BE2C (cell line): ENCODE measurements at places on chromosomes 3 and 15.

DNA sequence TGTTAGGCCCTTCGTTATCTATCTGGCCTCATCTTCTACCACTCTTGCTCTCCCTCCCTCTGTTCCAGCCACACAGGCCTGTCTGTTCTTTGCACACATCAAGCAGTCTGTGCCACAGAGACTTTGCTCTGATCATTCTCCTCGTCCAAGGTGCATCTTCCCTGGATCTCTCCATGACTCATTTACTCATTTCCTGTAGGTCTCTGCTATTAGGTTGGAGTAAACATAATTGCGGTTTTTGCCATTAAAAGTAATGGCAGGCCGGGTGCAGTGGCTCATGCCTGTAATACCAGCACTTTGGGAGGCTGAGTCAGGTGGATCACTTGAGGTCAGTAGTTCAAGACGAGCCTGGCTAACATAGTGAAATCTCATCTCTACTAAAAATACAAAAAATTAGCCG lies 9.5 kb upstream of the C3orf49 start:
- peak; percentile 19 for DNase-seq

DNA sequence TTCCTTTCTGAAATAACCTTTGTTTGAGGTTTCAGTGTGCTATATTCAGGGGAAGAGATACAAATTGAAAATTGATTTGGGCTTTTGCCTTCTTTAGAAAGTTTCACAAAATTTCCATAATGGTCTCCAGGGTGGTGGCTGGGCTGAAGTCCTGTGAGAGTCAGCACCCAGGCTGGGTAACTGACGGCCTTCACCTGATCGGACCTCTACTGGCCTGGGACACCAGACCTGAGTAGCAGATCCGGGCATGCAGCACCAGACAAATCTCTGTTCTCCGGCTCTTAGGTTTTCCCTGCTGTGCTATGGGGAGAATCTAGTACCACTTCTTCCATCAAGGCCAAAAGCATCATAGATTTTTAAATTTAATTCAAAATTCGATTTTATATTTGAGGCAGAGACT lies 133.0 kb upstream of the LMCD1 start:
- no peak for DNase-seq

GRCh38 chr15:64753480-64754185 lies 21.8 kb downstream of the RBPMS2 start:
- DNase-seq = no peak

- no peak for DNase-seq
Measured at GRCh38 chr3:167109746-167110145, 270.4 kb downstream of the ZBBX start.

GRCh38 chr3:51686512-51687215 lies 15.6 kb downstream of the TEX264 start:
- DNase-seq = no peak

- DNase-seq = no peak
Measured at GRCh38 chr15:41521614-41522013, 8.0 kb upstream of the LTK start.

- no peak for DNase-seq
Measured at GRCh38 chr3:176584413-176585176, 612.7 kb downstream of the TBL1XR1 start.

DNA sequence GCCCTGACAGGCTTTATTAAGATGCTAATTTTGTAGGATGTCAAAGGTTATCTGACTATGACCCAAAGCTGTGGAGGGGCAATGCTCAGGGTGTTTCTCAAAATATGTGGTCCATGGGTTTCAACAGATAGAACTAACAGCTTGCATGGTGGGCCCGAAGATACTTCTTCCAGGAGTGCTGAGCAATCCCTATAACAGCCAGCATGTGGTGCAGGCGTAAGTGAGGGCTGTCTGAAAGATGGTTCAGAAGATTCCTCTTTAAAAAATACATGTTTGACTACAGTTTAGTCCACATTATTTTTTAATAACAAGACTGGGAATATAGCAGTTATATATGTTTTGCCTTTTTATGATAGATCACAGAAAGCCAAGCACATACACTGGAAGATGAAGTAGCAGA lies 7.6 kb downstream of the SCG3 start:
- DNase-seq = no peak

- no peak for DNase-seq
Measured at GRCh38 chr15:34709866-34710265, 44.9 kb downstream of the GJD2 start.

GRCh38 chr3:54633444-54634121 lies 294.3 kb downstream of the LRTM1 start:
- DNase-seq = no peak

GRCh38 chr15:90957031-90957790 lies 2.5 kb downstream of the RCCD1 start:
- peak; percentile 53 for DNase-seq

GRCh38 chr3:84738086-84738485 lies 220.7 kb upstream of the CADM2 start:
- no peak for DNase-seq

DNA sequence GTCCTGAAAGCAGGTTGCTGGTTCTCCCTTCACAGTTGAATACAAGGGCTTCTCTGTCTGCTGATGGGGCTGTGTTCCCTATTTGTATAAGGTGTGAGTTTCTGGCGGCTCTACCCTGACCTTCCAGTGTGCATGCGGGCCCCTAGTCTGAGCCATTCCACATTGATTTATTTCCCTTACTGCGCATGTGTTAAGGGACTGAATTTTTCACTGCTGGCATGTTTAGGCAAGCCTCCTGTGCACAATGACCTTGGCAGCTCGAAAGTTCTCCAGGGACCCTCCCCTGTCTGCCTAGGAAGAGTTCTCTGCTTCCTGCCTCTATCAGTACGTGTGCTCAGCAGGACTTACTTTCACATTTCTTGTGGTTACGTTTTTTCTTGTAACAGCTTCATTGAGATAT lies 11.4 kb downstream of the TRAK1 start:
- no peak for DNase-seq

GRCh38 chr15:91055548-91056331 lies 33.3 kb upstream of the VPS33B start:
- peak; percentile 75 for DNase-seq

GRCh38 chr3:134536781-134537180 lies 50.9 kb downstream of the CEP63 start:
- DNase-seq = no peak

- no peak for DNase-seq
Measured at GRCh38 chr3:13104511-13104910, 31.3 kb upstream of the IQSEC1 start.

- DNase-seq = peak; percentile 76
Measured at GRCh38 chr3:189132231-189132671, 39.5 kb upstream of the TPRG1 start.

DNA sequence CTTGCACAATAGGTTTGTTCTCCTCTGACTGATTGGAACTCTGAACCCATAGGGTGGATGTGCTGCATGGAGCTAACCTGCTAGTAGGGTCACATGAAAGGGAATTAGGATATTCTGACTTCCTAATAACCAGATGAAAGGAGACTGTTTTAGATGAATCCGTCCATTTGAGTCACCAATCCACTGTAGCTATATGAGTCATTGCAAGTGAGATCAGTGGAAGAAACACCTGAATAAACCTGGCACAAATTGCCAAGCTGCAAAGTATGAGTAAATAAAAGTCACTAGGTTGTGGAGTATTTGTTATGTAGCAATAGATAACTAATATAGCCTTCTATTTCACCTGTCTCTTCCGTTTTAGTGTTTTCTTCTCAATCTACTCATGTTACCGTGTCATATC lies 584.4 kb downstream of the PDCD6IP start:
- DNase-seq = no peak

GRCh38 chr15:28998511-28998910 lies 112.7 kb downstream of the APBA2 start:
- no peak for DNase-seq

GRCh38 chr3:9071936-9072666 lies 108.8 kb upstream of the RAD18 start:
- no peak for DNase-seq

DNA sequence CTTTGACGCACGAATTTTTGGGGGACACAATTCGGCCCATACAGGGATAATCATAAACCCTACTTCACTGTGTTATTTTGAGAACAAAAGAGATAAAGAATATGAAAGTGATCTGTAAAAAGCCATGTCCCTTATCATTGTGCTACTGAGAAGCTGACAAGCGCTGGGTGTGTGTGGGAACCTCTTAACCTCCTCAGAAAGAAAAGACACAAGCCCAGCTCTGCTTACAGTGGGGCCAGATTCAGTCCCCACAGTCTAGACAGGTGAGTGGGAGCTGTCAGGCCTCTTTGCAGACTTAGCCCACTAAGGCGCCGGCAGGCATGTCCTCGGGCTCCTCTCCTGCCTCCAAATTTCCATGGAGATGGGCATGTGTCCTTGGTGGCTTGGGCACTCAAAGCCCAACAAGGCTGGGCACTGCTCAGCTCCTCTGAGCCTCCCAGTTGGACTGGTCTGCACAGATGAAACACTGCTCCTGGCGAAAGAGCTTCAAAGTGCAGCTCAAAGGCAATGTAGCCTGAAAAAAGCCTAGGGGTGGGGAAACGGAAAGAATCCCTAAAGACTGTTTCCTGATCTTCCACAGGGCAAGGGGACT lies 64.4 kb upstream of the ETV5 start:
- DNase-seq = no peak

- DNase-seq = no peak
Measured at GRCh38 chr3:120858521-120858920, 49.5 kb upstream of the STXBP5L start.

DNA sequence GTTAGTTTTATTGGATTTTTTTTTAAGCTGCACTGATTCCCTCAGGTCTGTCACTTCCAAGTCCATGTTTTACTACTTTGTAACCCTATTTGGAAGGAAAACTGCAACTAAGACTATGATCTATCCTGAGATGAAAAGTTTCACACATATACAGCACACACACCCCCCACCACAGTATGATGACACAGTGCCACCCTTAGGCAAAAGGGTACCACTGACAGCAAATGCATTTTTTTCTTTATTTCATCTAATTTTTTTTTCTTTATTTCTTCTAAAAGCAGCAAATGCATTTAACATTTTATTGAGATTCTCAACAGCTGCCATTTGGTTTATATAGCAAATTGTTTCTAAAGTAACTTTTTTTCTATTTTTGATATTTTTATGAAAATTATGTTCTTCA lies 21.2 kb downstream of the NGRN start:
- peak; percentile 43 for DNase-seq

DNA sequence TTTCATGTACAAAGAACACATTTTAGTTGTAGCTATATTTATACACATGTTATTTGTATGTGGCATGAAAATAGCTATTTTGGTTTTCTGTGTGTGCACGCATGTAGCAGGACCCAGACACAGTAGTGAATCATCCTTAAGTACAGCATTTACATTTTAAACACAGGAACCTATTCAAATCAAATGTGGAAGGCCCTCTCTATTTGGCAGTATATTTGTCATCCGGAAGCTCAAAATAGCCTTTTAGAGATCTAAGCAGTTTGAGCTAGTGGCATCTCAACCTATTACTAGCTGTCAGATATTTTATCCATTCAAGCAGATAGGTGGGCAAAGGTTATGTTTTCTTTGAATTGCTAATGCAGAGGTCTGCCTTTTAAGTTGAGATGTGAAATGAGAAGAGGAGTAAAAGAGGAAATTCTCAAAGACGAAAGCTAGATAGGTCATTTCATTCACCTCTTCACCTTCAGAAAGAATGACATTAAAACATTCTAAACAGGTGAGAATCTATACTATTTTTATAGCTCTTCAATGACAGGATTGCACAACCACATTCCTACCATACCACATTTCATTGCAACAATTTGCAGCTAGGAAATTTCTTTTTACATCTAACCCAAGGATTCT lies 46.3 kb upstream of the TIPARP start:
- no peak for DNase-seq

DNA sequence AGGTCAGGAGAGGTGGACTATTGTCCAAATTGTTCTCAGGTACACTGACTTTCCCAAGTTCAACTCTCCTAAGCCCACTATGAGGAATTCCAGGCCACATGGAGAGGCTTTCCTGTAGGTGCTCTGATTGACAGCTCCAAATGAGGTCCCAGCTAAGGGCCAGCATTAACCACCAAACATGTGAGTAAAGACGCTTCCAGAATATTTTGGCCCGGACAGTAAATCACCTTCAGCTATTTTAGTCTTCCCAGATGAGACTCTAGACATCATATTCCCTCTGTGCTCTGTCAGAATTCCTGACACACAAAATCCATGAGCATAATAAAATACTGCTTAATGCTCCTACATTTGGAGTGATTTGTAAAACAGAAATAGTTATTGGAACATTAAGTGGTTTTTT lies 135.5 kb downstream of the TGFBR2 start:
- DNase-seq = no peak

DNA sequence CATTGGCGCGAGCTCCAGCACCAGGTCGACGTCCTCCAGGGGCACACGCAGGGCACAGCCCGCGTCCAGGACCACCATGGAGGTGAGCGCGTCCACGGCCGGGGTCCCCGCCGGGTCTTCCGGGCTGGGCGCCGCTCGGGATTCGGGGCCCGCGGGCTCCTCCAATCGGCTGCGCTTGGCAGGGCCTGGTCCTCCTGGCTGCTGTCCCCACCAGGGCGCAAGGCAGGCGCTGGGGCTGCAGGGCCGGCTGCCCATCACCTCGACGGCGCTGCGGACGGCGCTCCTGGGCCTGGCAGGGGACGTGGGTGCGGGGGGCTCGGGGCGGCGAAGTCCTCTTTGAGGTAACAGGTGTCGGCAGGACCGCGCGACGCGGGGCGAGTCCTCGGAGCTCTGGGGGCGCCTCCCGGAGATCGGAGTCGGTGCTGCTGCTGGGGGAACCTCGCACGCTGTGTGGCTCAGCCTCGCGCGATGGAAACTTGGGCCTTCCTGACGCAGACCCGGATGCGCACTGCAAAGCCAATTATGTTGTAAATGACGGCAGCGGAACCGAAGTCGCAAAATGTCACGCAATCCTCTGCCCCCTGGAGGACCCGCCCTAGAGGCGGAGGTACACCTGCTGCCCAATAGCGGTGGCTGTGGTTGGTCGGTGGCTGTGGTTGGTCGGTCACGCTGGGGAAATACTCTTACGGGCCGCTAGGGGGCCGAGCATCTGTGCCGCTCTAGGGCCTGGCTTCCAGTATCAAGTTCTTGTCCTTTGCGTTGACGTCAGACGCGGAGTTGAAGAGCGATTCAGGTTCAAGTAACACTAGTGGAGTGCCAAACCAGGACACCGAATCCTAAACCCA lies at the start of gene PRR23C:
TSS of gene PRR23C (minus strand) at position 527 of the 845 bp plus-strand sequence. CDS start at position 255, 272 bp downstream.
- DNase-seq = peak; percentile 12

DNA sequence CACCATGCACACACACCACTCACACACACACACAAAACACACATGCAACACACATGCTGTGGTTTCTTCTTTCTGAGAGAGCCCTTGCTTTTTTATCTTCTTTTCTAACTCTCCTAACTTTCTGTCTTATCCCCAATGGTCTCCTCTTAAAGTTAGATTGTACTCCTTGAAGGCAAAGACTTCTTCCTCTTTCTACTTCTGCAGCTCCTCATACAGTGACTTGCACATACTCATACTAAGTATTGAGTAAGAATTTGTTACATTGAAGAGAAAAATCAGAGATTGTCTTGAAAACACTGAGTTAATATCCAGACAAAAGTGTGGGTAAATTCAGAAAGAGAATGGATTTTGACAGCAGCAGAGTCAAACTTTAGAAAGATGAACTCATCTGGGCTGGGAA lies 64.4 kb downstream of the GTPBP8 start:
- no peak for DNase-seq

- no peak for DNase-seq
Measured at GRCh38 chr15:48292458-48292857, 38.8 kb upstream of the DUT start.

- DNase-seq = no peak
Measured at GRCh38 chr15:100966997-100967396, 47.8 kb downstream of the LRRK1 start.
